ENCODE measurements at places on chromosomes 2 and 18. TPM values are rescaled to one million over a fixed set of nuclear protein-coding genes. Genes with fewer than 3 reads are reported as not detected.

GAL3ST2 gene
- not detected for polyA plus RNA-seq

RNF103 gene
- polyA plus RNA-seq: 28.8 TPM

CD226 gene
- 0.29 TPM for polyA plus RNA-seq

CHRND gene
- not detected for polyA plus RNA-seq

FAM237A gene
- polyA plus RNA-seq: not detected

HOXD4 gene
- polyA plus RNA-seq: 0.19 TPM

PRKRA gene
- polyA plus RNA-seq: 40.4 TPM

CLHC1 gene
- polyA plus RNA-seq: 4.3 TPM

PLA2R1 gene
- polyA plus RNA-seq: 0.69 TPM

POMC gene
- polyA plus RNA-seq: 7.8 TPM

ZAP70 gene
- 0.65 TPM for polyA plus RNA-seq

CCDC178 gene
- 0.37 TPM for polyA plus RNA-seq

ZNF519 gene
- 0.97 TPM for polyA plus RNA-seq

TCF23 gene
- polyA plus RNA-seq: 0.04 TPM

DPP4 gene
- 3.4 TPM for polyA plus RNA-seq

BMP10 gene
- polyA plus RNA-seq: not detected

ICA1L gene
- polyA plus RNA-seq: 2.1 TPM

FMNL2 gene
- 5.1 TPM for polyA plus RNA-seq

GAD1 gene
- polyA plus RNA-seq: not detected

ANKRD30B gene
- polyA plus RNA-seq: not detected

TMEM163 gene
- polyA plus RNA-seq: 0.42 TPM

LHCGR gene
- not detected for polyA plus RNA-seq

SULT1C2 gene
- 1.1 TPM for polyA plus RNA-seq

AMER3 gene
- not detected for polyA plus RNA-seq

DNA sequence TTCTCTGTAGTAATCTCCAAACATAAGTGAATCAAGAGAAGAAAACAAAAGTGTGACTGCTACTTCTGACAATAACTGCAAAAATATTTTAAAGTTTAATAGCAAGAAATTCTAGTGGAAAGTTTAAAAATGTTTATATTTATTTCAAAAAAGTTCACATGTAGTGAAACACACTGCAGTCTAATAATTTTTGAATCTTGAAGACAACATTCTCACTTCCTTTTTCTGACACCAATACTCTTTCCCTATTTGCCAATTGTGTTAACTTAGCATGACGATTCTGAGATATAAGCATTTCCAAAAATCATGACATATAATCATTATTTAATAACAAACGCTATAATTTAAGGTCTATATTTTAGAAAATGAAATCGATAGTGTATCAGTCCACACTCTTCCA is 429.1 kb upstream of the PKDCC start:
- no peak for DNase-seq

DNA sequence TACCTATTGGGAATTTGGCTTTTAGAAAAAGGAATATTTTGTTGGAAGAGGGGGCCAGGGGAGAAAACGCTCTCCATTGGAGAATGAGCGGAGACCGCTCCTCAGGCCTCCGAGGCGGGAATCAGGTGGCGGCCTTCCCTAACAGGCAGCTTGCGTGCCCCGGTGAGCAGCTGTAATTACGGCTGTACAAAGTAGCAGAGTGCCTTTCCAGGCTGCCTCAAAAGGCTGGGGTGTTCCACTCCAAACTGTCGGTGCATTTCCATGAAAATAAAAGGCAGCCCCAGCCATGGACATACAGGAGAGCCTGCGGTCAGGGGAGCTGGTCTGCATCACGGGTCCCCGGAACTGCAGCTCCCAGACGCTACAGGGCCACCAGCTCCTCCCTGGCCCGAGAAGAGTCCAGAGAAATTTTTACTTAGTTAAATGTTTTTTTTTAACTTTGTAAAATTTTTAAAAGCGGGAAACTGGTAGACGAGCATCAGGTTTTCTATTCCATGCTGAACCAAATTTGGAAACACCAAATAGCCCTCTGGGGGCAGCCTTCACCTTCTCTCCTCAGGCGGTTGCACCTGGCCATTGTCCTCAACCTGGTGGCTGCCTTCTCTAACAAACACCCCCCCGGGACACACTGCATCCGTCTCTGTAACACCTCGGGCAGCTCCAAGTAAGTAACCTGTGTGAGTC is 209.3 kb upstream of the SALL3 start:
- DNase-seq: no peak

DNA sequence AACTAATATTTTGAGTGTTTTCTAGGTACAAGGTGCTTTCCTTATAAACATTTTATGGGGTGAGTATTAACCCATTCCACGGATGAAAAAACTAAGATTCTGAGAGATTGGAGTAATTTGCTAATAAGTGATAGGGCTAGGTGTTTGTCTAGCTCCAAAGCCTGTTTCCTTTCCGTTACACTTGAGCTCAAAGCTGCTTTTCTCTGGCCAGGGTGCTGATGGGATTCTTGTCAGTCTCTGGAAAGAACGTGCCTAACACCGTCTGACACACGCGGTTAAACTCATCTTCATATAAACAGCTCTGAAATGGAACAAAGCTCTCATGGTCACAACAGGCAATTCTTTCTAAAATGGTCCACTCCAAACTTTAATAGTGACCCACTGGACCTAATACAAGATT is 2.0 kb upstream of the ANKRD29 start:
- no peak for DNase-seq

GRCh38 chr2:64914735-64915509 is 74.3 kb upstream of the SLC1A4 start:
- DNase-seq: no peak

DNA sequence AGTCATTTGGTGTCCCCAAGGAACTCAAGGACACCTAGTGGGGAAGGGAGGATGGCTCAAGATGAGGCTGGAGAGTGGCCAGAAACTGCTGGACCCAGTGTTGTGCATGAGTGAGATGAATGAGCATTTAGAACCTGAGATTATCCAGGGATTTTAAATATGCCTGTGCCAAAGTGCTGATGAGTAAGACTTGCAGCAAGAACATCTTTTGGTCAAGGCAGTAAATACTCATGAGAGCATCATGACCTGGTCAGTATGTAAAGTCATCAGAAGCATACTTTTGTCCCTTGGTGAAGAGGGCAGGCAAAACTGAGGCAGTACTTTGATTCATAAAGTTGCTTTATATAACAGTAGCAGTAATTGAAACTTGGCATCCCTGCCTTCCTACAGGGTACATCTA is 3.1 kb upstream of the SPP2 start:
- DNase-seq: no peak

GRCh38 chr18:13416848-13417247 is 198.3 kb downstream of the LDLRAD4 start:
- DNase-seq: no peak

DNA sequence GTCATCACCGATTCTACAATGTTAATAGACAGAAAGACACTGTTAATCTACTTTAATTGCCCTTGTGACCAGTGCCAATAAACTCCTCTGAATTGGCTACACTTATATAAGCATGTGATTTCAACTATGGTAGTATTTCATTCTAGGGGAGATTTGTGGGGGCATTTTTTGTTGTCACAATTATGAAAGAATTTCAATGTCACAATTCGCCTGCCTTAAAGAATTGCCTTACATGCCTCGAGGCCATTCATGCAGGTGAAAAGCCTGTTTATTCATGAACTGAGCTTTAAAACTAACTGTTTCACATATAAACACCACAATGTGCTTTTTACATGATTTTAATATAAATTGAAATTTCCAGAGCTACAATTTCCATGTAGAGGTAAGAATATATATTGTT is 162.8 kb downstream of the GCA start:
- no peak for DNase-seq

GRCh38 chr2:159713631-159714246 is 1.4 kb downstream of the MARCHF7 start:
- no peak for DNase-seq

- DNase-seq: no peak
These were observed 143.9 kb upstream of the KLHL29 start for GRCh38 chr2:23241121-23241520.

- DNase-seq: no peak
These were observed 296.0 kb downstream of the TMX3 start for GRCh38 chr18:68418881-68419280.

- DNase-seq: no peak
These were observed 59.1 kb upstream of the PAX3 start for GRCh38 chr2:222357930-222358329.

DNA sequence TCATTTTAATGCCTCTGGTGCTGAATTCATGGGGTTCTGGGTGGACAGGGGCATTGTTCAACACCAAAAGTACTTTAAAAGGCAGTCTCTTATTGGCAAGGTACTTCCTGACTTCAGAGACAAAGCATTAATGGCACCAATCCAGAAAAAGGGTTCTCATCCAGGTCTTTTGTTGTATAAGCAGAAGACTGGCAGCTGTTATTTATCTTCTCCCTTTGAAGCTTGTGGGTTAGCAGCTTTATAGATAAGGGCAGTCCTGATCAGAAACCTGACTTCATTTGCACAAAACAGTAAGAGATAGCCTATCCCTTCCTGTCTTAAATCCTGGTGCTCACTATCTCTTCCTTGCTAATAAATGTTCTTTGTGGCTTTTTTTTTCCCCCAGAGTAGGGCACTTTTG is 68.8 kb downstream of the VPS54 start:
- no peak for DNase-seq

DNA sequence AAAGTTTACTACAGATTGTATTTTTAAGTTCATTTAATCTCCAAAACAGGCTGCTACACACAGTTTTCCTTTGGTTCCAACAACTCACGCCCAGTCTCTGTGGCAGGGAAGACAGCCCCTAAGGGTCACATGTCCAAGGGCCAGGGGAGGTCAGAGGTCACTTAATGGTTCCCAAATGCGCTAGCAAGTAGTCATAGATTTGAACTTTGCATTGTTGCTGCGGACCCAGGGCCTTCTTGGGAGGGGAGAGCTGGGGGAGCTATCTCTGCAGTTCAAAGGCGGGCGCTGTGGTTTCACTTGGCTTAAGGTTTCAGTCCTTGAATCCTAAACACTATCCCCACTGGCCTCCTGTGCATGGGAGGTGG is 74.8 kb upstream of the ZNF532 start:
- DNase-seq: no peak

- DNase-seq: no peak
These were observed 32.2 kb downstream of the ZNF532 start for GRCh38 chr18:58896734-58897508.

DNA sequence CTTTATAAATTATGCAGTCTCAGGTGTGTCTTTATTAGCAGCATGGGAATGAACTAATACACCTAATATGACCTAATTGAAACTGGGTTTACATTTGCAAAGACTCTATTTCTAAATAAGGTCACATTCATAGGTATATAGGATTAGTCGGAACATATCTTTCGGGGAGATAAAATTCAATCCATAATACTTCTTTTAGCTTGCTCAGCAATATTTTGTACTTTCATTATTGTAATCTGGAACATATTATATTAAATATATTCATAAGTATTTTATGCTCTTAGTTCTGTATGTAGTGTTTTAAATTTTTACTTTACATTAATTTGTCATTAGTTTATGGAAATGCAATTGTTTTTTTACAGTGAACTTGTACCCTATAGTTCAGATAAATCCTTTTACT is 927.7 kb downstream of the CCDC85A start:
- DNase-seq: no peak

GRCh38 chr2:168819829-168820489 is 17.5 kb downstream of the NOSTRIN start:
- no peak for DNase-seq

- DNase-seq: no peak
These were observed 6.6 kb upstream of the RPL37A start for GRCh38 chr2:216491793-216492596.

- DNase-seq: no peak
These were observed 10.0 kb downstream of the SLC40A1 start for GRCh38 chr2:189570570-189571031.

- DNase-seq: no peak
These were observed 195.0 kb downstream of the CYP26B1 start for GRCh38 chr2:71952572-71953188.

GRCh38 chr2:68390586-68390985 is 25.5 kb downstream of the PLEK start:
- DNase-seq: no peak

DNA sequence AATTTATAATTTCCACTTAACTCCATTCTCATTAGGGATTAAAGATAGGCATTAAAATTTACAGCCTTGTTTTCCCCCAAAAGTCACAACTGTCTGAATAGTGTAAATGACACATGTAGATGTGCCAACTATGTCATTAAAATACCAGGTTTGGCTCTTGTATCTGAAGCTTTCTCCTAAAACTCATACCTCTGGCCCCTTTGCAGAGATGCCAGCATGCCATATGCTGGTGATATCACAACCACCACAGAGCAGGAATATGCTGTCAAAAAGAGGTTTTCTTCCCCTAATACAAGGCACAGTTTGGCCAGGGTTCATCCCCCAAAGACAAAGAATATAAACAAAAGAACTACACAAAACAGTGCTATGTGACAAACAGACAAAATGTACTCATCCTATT is 65.4 kb downstream of the REV1 start:
- DNase-seq: no peak

- no peak for DNase-seq
These were observed 330.8 kb downstream of the CYP26B1 start for GRCh38 chr2:71816815-71817214.

GRCh38 chr18:22639026-22639463 is 221.3 kb upstream of the CTAGE1 start:
- DNase-seq: no peak

- DNase-seq: no peak
These were observed 233.1 kb upstream of the POU3F3 start for GRCh38 chr2:104620801-104621200.

DNA sequence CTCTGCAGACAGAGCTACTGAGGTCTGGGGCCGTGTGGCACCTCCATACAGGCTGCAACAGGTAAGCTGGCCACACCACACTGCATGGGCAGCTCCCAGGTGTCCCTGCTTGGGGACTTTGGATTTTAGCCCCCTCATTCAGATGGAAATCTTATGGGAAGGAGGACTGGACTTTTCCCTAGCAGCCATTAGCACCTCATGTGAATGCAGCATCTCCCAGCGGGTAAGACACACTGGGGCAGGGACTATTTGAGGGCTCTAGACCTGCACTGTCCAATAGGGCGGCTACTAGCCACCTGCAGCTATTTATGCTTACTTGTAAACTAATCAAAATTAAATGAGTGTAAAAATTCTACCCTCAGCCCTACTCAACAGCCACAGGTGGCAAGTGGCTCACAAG is 34.2 kb upstream of the GLI2 start:
- DNase-seq: no peak

- no peak for DNase-seq
These were observed 434.8 kb upstream of the SLC8A1 start for GRCh38 chr2:40886655-40887054.

DNA sequence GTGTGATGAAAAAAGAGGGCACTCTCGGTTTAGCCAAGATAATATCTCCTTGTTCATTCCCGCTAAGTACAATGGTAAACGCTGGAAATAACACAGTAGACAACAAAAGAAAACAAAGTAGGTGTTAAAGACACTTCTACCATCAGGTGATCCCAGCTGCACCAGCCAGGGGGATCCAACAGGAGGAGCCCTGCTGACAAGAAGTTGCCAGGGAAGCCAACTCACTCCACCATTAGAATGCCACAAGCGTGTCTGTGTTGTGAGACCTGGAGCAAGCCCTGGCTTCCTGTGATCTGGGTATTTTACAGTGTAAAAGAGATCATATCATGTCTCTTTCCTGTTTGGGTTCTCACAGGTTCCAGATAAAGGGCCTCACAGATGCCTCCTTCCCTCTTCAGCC is 117.0 kb downstream of the GRB14 start:
- DNase-seq: no peak

- no peak for DNase-seq
These were observed 14.6 kb upstream of the TMEM214 start for GRCh38 chr2:27018142-27018541.

GRCh38 chr2:54803783-54804751 is 80.6 kb downstream of the EML6 start:
- DNase-seq: no peak

Measured in heart left ventricle (tissue), 16 donors.